ENCODE measurements at places on chromosomes 3 and 15.

DNA sequence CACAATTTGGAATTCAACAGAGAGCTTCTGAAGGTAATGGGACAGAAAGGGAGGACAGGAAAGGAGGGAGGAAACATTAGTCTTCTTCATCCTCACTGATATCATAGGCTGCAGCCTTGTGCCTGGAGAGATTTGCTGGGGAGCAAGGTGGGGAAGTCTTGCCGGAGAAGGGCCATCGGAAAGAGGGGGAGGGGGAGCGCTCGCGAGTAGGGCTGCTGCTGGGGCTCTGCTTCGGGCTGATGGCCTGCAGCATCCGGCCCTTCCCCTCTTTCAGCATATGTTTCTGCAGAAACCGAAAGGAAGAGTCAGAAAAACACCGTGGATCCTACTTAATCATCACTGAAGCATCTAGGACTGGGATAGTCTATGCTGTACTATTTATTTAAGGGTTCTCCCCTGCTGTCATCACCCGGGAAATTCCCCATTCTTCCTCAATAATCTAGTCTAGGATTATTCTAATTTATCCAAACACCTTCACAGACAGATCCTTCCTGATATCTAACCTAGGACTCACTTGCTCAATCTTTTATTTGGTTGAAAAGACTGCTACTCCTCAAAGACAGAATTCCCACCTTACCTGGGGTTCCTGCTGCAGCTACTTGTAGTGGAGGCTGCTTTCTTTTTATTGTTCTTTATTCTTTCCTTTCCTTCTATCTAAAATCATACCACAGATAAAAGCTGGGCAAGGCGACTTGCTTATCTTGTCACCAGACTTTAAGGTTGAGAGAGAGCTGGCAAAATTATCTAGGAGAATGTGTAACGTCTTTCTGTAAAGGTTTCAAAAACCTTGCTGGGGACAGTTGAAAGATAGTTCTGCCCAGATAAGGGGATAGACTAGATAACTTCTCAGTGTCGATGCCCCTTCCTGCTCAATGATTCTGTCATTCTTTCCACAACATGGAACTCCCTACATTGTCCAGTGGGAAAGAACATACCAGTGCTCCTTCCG, 22.6 kb downstream of the SLC51A start:
- no peak for DNase-seq

- no peak for DNase-seq
Measured at GRCh38 chr3:20344400-20344959, 158.5 kb upstream of the SGO1 start.

DNA sequence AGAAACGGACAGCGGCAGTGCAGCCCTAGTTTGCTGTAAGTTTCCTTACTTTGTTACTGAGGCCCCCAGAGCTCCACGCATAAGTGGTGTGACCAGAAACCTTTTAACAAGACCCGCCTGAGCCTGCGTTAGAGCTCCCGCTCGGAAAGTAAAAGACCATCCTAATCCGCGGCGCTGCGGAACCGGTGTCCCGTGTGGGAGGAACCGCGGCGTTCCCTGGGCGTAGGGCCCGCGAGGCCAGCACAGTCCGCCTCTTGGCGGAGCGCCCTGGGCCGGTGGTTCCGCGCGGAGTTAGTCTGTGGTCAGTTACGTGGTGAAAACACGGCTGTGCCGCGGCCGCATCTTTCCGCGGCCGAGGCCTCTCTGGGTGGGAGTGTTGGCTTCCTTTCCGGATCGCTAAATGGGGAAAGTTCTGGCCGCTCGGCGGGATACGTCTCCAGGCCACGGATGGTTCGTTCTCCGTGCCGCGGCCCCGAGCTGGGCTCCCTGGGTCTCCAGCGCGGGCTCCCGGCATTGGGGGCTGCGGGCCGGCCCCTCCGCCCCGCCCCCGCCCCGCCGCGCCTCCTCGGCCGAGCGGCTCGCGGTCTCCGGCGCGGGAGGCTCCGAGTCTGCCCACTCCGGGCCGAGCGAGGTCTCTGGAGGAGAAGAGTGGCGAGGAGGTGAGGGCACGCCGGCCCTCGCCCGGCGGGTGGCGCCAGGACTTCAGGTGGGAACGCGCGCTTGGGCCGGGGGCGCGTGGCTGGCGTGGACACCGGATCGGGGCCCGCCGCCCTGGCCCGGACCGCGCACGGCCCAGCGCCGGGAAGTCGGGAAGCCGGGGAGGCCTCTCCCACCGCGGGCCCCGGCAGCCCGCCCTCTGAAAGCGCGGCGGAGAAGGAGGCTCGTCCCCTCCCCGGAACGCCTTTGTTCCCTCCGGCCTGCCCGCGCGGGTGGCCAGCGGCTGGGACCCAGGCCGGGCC, 754 bp downstream of the B3GNT5 start:
- DNase-seq: peak; percentile 53

DNA sequence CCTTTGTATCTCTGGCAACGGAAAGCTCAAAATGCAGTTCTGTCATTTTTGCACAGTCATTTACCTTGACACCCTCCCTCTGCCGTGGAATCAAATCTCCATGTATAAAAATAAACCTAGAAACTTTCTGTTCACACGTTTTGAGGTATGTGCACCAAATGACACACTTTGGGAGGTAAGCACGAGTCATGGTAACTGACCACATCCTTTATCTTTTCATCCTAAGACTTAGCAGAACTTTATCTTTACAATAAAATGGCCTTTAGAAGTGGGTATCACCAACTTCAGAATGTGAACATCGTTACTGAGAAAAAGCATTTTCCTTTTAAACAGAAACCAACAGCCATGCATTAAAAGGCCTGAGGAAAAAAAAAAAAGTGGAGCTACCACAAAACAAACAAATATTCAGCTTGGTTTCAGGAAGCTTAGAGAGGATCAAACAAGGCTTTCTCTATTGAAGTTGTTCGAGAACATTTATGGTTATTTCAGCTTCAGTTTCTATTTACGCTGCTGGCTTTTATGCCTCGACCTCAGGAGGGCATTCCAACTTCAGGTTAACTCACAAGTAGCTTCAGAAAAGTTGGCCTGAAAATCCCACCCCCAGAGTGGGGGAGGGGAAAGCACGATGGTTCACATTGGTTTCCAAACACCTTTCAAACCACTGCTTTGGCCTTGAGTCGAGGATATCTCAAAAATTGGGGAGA, 171.1 kb upstream of the ICE2 start:
- DNase-seq: peak; percentile 68

- DNase-seq: no peak
Measured at GRCh38 chr3:164407111-164407510, 671.2 kb downstream of the SI start.

DNA sequence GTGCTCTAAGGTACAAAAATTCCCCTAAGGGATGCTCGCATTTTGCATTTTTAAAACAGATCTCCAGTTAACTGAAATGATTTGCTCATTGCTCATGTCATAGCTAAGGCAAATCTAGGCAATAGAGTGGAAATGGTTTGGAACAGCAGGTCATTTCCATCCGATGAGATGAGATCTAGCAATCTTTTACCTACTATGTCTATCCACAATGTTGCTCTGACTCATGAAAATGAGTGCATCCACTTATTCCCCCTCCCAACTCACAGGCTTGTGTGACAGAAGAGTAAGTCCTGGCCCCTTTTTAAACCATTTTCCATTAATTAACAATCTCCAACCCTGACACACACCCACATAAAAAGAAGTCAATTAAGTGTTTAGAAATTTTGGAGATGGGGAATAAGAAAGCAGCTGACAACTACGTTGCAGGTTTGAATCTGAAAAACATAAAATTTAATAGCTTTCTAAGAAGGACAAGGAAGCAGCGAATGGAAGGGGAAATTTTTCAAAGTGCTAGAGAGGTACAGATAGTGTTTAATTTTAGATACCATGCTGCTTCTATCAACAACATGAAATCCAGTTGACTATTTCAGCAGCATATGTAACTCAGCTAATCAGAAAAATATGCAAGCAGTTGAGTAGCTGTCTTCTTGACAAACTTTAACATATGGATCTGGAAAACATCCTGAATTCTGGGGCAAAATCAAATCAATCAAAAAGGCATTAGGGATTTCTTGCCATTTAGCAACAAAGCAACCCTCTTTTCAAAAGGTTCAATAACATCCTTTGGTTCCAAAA, 112.0 kb downstream of the TMCO5A start:
- DNase-seq: no peak

DNA sequence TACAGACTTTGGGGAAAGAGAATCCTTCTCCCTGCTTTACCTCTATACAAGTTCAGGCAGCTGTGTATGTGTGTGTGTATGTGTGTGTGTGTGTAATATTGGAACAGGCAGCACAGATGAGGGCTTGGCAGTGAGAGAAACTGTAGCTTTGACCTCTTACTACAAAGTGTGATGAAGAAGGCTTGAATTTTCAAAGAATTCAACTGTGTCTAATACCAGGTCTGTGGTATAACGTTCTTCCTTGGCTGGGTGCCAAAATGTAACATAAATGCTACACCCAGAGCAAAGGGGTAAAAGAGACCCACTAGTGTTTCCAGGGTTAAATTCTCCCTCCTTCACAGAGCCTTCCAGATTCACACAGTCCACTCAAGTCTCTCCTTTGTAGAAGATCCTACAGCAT, 51.1 kb downstream of the CHST2 start:
- DNase-seq: no peak

DNA sequence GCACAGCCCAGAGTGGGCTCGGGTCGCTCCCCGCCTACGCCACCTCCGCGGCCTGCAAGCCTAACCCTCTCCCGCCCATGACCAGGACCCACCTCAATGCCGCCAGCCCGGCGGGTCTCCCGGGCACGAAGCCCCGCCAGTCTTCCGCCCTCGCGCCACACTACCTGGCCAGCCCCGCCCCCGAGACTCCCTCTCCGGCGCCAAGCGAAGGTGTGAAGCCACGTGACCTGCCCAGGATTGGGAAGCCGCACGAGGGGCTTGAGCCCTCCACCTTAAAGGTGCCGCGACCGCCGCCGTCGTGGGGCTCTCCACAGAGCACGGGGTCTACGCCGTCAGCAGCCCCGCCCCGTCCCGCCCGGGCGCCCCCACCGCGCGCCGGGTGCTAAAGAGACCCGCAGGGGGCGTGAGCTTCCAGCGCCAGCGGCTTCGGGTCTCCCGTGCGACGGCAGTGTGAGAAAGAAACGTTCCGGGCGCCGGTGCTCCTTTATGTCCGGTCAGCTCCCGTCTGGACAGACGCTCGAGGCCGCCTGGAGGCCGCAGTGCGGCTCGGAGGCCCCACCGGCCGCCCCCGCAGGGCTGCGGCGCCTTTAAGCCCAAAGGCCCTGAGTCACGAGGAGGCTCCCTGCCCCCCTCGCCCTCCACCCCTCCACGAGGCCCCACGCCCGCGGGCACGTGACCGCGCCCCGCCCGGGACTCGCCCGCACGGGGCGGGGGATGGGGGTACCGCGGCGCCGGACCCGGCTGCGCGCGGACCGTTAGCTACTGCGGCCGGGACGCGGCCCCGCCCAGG, at the start of gene CPEB1:
Gene CPEB1 (minus strand): TSS at position 319 of the 790 bp plus-strand sequence. CDS start 18,904 bp downstream, outside the sequence.
- peak; percentile 60 for DNase-seq

- DNase-seq: peak; percentile 77
Measured at GRCh38 chr15:100602823-100603393, 519 bp downstream of the ASB7 start.

- DNase-seq: no peak
Measured at GRCh38 chr3:85632921-85633320, 674.1 kb downstream of the CADM2 start.

DNA sequence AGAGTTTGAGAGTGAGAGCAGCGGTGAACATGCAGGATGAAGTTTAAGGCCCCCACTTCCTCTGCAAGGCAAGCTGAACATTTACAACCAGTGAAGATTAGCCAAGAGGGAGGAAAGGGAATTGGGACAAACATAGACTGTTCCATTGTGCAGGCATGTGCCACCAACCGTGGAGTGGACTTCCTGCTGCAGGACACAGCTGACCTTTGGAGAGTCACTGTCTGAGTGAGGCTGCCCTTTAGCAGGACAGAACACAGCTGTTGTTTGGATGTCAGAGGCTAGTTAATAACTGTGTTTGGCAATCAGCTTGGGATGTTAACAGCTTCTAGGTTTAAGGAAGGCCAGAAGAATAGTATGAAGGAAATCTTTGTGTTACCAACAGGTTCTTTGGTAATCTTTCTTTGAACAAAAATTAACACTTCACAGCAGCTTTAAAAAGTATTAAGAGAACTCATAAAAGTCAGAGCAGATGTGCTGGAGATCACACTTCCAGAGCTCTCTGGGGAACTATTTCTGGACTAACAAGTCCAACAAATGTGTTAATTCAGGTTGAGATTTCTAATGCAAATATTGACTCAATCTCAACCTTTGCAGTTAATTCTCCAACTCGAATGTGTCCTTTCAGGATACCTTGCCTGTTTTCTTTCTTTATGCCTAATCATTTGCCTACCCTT, 31.4 kb downstream of the CTDSPL start:
- no peak for DNase-seq

DNA sequence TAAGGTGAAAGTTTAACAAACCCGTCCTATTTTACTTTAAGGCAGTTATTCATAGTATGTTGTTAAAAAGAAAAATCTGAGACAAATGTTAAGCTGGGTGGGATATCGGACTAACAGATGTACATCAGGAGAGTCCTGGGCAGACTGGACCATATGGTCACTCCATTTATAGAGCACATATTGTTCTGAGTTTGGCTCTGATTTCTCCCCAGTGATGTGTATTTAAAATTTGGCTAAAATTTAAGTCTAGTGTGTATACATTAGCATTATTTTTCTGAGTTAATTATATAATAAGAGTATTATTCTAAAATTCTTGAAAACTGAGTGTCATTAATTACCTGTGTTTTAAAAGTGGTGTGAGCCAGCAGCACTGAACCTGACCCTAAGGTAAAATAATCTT, 6.1 kb downstream of the GMPS start:
- DNase-seq: no peak

DNA sequence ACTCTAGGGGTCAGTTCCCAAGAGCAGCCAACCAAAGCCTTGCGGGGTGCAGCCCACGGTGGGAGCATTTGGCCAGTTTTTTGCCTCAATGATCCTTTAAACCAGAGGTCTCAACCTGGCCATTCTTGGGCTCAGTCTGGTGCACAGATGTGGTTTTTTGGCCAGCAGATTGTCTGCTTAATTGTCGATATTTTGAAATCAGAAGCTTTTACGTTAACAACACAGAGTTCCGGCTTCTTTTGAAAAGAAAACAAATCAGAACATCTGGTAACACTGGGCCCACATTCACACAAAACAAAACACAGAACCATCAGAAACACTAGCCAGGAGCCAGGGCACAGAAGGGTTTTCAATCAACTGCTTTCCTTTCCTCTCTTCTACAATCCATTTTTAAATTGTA, 127.7 kb downstream of the XXYLT1 start:
- DNase-seq: no peak

DNA sequence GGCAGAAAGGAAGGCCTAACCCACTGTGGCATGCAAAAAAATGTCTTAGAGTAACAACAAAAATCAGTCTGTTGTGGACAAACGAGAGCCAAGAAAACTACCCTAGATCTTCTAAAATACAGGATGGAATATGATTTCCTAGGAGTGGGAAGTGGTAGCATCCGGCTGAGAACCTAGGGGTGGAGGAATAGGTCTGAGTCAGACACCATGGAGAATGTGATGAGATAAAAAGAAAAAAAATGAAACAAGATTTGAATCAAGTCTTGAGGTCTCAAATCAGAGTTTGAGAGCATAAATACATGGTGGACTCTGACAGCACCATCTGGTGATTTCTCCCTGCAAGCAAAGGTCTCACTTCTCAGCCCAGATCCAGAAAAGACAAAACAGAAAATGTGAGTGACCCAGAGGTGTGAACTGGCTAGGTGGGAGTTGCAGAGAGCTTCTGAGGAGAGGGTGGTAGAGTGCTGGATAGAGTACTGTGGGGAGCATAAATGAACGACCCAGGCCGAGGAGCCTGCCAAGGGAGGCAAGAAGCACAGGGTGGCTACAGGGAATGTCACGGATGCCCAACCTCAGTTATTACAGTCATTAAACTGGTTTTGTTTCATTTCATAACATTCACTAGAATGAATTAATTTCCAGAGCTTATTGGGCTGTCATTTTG, 27.6 kb upstream of the VEPH1 start:
- no peak for DNase-seq

Data from activated CD4-positive, alpha-beta T cell treated with anti-CD3 and anti-CD28 coated beads for 36 hours (primary cell).